Dermis lymphatic vessel endothelial cell (primary cell): ENCODE measurements at places on chromosomes 16 and 17. TPM values are rescaled to one million over a fixed set of nuclear protein-coding genes. Genes with fewer than 3 reads are reported as not detected.

The GOSR2 gene
- 33.5 and 36.4 TPM in 2 replicates for total RNA-seq

The SMIM5 gene
- 0.09 and 0.11 TPM in 2 replicates for total RNA-seq

The SLFN13 gene
- 1.3 and 1.5 TPM in 2 replicates for total RNA-seq

The CASKIN2 gene
- 8.6 and 9.9 TPM in 2 replicates for total RNA-seq

The TP53TG3 gene
- total RNA-seq = not detected in 2 replicates

The CCL8 gene
- total RNA-seq = not detected in 2 replicates

The KRTAP4-6 gene
- total RNA-seq = not detected in 2 replicates

The MLLT6 gene
- 20.0 and 20.5 TPM in 2 replicates for total RNA-seq

The DNASE1L2 gene
- total RNA-seq = 0.22 and 0.26 TPM in 2 replicates

The TERB1 gene
- under 0.01 and 0.09 TPM in 2 replicates for total RNA-seq

The TPSB2 gene
- total RNA-seq = not detected in 2 replicates

The PMP22 gene
- 20.2 and 25.3 TPM in 2 replicates for total RNA-seq
